ENCODE measurements at places on chromosomes 16 and 17. TPM values are rescaled to one million over a fixed set of nuclear protein-coding genes. Genes with fewer than 3 reads are reported as not detected.

GRCh38 chr17:39151150-39151942, at the start of gene PLXDC1:
TSS of gene PLXDC1 (minus strand) at chr17:39151637. CDS start at chr17:39151437, 200 bp downstream.
- H3K36me3 ChIP-seq, result no peaks in the 10 kb centered on the region
- DNase-seq, result no peak
- H3K27me3 ChIP-seq, result peaks cover 53% of the 10 kb centered on the region
- peaks cover 29% of the 10 kb centered on the region for H3K4me1 ChIP-seq
- peak within 1 kb of the TSS; percentile 30 for H3K27ac ChIP-seq

DNA sequence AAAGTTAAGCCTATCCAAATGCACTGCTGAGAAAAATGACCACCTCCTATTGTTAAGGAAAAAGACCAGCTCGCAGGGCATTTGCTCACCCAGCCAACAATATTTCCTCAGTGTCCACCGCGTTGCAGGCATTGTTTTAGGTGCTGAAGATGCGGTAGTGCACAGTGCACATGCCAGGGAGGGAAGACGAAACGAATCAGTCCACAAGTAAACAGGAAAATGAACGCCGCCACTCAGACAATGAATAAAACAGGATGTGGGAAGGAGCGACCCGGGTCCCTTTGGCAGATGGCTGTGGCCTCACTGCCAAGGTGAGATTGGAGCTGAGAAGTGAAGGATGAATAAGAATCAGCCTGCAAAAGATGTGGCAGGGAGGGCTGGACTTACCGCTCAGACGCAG, 249.2 kb downstream of the FOXL1 start:
- peaks cover 23% of the 10 kb centered on the region for H3K27me3 ChIP-seq
- no peaks in the 10 kb centered on the region for H3K36me3 ChIP-seq
- peaks cover 5% of the 10 kb centered on the region for H3K4me1 ChIP-seq

GRCh38 chr17:34413443-34414119, 50.5 kb upstream of the CCL1 start:
- no peak overlapping the region for H3K4me3 ChIP-seq
- H3K27me3 ChIP-seq, result peaks cover 48% of the 10 kb centered on the region
- no peaks in the 10 kb centered on the region for H3K36me3 ChIP-seq
- H3K4me1 ChIP-seq, result peaks cover 13% of the 10 kb centered on the region

GRCh38 chr17:79171188-79171587, 96.6 kb downstream of the ENGASE start:
- H3K36me3 ChIP-seq, result no peaks in the 10 kb centered on the region
- no peaks in the 10 kb centered on the region for H3K4me1 ChIP-seq
- H3K27ac ChIP-seq, result no peak overlapping the region
- H3K4me3 ChIP-seq, result no peak overlapping the region
- no peak for DNase-seq

- no peak for DNase-seq
- peaks cover 3% of the 10 kb centered on the region for H3K36me3 ChIP-seq
- H3K27me3 ChIP-seq, result no peaks in the 10 kb centered on the region
- no peak overlapping the region for H3K27ac ChIP-seq
Observed at GRCh38 chr17:82055965-82056728, 4.4 kb downstream of the GPS1 start.

GRCh38 chr17:77306048-77306789, 165.4 kb downstream of the SEC14L1 start:
- no peak overlapping the region for H3K27ac ChIP-seq
- no peaks in the 10 kb centered on the region for H3K4me1 ChIP-seq
- no peaks in the 10 kb centered on the region for H3K36me3 ChIP-seq
- H3K27me3 ChIP-seq, result peaks cover 7% of the 10 kb centered on the region
- no peak overlapping the region for H3K4me3 ChIP-seq
- DNase-seq, result no peak

DNA sequence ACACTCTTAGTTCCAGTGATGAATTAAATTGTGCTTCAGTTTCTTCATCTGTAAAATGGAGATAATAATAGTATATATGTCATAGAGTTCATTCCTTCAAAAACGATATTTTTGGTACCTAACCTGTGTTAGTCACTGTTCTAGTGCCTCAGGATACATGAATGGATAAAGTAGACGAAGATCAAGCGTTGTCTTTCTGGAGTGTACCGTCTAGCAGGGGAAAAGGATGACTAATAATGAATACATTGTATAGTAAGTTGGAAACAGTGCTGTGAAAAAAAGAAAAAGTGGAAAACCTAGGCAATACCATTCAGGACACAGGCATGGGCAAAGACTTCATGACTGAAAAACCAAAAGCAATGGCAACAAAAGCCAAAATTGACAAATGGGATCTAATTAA, 8.6 kb downstream of the KRT10 start:
- no peak overlapping the region for H3K4me3 ChIP-seq
- H3K36me3 ChIP-seq, result peaks cover 20% of the 10 kb centered on the region
- H3K27me3 ChIP-seq, result peaks cover 42% of the 10 kb centered on the region
- no peak overlapping the region for H3K27ac ChIP-seq
- DNase-seq, result no peak
- peaks cover 19% of the 10 kb centered on the region for H3K4me1 ChIP-seq

DNA sequence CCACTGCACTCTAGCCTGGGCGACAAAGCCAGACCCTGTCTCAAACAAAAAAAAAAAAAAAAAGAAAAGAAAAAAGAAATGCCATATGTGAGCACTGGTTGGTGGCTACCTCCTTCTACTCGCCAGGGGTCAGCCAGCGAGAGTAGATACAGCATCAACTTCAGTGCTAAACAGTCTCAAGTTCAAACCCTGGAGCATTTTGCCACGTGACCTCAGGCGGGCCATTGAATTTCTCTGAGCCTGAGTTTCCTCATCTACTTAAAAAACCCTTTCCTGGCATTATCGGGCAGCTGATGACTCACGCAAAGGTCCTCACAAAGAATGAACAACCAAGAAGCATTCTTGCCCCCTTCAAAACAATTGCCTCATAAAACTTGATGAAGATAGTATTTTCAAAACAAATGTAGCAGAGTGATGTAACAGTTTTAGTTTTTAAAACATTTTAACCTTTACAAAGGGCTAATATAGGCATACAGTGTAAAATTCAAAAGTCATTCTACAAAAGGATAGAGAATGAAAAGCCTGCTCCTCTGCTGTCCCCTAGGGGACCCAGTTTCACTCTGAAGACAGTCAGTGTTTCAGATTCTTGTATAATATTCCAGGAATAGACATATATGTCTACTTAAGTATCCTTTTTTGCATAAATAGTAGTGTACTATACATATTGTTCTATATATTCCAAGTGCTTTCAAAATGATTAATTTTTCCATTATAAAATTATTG, 28.4 kb downstream of the DNAH2 start:
- H3K4me1 ChIP-seq, result no peaks in the 10 kb centered on the region
- no peak overlapping the region for H3K4me3 ChIP-seq
- H3K27me3 ChIP-seq, result peaks cover 18% of the 10 kb centered on the region
- no peak for DNase-seq

DNA sequence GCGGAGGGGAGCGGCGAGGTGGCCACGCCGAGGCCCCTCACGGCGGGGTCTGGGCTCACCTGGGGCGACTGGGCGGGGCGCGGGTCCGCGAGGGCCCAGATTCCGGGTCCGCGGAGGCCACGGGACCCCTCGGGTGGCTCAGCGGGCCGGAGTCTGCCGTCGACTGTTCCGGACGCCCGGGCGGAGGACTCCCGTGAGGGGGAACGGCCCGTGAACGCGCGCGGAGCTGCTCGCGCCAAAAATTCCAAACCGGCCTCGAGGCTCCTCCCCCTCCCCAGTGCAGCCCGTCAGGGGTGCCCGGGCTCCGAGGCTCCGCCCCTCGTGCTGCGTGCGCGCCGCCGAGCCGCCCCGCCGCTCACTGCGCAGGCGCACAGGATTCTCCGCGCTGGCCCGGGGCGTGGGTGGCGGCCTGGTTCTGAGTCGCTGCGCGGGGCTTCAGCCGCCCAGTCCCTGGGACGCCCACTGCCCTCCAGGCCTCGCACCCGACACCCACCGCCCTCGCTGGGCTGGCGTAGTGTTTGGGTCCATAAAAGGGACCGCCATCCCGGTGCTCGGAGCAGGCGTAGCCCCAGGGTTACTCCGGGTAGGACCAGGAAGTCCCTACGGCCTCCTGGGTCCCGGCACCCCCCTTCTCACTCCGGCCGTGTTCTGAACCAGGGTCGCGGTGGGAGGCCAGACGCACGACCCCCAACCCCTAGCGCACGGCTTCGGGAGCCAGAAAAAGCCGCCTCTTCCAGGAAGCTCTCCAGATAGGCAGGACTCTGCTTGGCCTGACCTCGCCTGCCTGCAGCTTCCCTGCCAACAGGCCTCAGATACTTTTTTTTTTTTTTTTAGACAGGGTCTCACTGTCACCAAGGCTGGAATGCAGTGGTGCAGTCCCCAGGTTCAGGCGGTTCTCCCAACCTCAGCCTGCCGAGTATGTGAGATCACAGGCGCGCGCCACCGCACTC, at the start of gene PKMYT1:
TSS of gene PKMYT1 (minus strand) at position 220 of the 950 bp plus-strand sequence. CDS start 789 bp downstream, outside the sequence.
- peaks cover 4% of the 10 kb centered on the region for H3K27me3 ChIP-seq
- no peaks in the 10 kb centered on the region for H3K36me3 ChIP-seq
- DNase-seq, result peak; percentile 97
- peak within 1 kb of the TSS; percentile 87 for H3K27ac ChIP-seq
- H3K4me1 ChIP-seq, result peaks cover 4% of the 10 kb centered on the region

DNA sequence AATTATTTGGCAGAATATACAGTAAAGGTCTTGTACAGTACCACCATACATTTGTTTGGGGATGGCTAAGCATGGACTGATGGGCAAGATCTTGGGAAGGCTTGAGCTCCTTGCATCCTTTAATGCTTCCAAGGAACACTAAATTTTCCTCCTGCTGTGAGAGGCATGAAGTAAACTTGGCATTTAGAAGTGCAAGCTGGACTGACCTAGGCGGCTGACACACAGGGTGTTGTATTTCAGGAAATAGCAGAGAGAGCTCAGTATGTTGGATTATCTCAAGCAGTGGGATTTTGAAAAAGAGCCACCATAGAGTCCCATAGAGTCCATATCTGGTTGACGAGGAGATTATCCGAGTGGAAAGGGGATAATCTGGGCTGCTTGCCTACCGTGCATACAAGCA, 2137.1 kb downstream of the TP53TG3F start:
- H3K4me1 ChIP-seq, result no peaks in the 10 kb centered on the region
- H3K4me3 ChIP-seq, result no peak overlapping the region
- H3K36me3 ChIP-seq, result peaks cover 1% of the 10 kb centered on the region
- H3K27me3 ChIP-seq, result no peaks in the 10 kb centered on the region
- no peak overlapping the region for H3K27ac ChIP-seq

- no peaks in the 10 kb centered on the region for H3K4me1 ChIP-seq
- no peaks in the 10 kb centered on the region for H3K27me3 ChIP-seq
- DNase-seq, result no peak
- no peaks in the 10 kb centered on the region for H3K36me3 ChIP-seq
- no peak overlapping the region for H3K4me3 ChIP-seq
- H3K27ac ChIP-seq, result no peak overlapping the region
Observed at GRCh38 chr16:73405851-73406250, 357.9 kb upstream of the ZFHX3 start.

Gene ABCA8
- total RNA-seq, result not detected

Gene ZG16
- total RNA-seq, result not detected

Gene IRF8
- total RNA-seq, result 166 TPM

Gene KCNJ16
- not detected for total RNA-seq

Gene TLK2
- total RNA-seq, result 50.8 TPM

Gene TMEM114
- total RNA-seq, result not detected
